T-helper 17 cell (primary cell): ENCODE measurements at places on chromosomes 11 and 22. TPM values are rescaled to one million over a fixed set of nuclear protein-coding genes. Genes with fewer than 3 reads are reported as not detected.

GRCh38 chr11:12768726-12769673 is 94.8 kb downstream of the TEAD1 start:
- DNase-seq: no peak
- peaks cover 25% of the 10 kb centered on the region for H3K27me3 ChIP-seq
- no peak overlapping the region for H3K27ac ChIP-seq
- H3K4me3 ChIP-seq: no peak overlapping the region
- no peaks in the 10 kb centered on the region for H3K36me3 ChIP-seq
- peaks cover 3% of the 10 kb centered on the region for H3K4me1 ChIP-seq

- H3K27me3 ChIP-seq: peaks cover 13% of the 10 kb centered on the region
- DNase-seq: peak; percentile 37
- H3K4me1 ChIP-seq: no peaks in the 10 kb centered on the region
- no peak overlapping the region for H3K4me3 ChIP-seq
- H3K27ac ChIP-seq: no peak overlapping the region
These were observed 42.4 kb downstream of the KCNJ4 start for GRCh38 chr22:38412435-38413084.

The CCDC34 gene
- 1.8 TPM for total RNA-seq

DNA sequence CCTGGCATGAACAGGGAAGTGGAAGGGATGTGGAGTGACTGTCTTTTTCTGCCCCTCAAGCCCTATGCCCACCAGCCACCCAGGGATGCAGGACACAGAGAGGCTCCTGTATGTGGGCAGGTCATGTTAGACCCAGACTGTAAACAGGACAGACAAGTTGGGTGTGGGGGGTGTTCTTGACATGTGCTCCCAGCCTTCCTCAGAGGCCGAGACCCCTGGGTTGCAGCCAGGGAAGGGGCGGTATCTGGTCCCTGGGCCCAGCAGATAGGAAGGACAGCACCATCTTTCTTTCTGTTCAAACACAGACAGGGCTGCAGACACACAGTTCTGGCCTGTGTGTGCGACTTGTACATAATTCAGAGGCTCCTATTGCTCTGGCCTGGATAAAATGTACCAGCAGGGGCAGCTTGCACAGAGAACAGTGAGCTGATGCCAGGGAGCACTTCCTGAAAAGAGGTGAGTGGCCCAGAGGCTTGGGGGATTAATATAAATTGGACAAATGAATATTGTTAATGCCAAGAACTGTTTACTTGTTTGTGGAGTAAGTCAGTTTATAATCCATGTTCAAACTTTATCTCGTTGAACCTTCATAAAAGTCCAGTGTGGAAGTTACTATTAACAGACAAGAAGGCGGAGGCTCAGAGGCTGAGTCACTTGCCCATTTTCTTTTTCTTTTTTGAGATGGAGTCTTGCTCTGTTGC is 16.6 kb downstream of the GDPD5 start:
- peak overlapping the region; percentile 81 for H3K4me3 ChIP-seq
- no peak for DNase-seq
- H3K27me3 ChIP-seq: no peaks in the 10 kb centered on the region
- H3K27ac ChIP-seq: peak overlapping the region; percentile 96
- peaks cover under 1% of the 10 kb centered on the region for H3K36me3 ChIP-seq
- H3K4me1 ChIP-seq: peaks cover 30% of the 10 kb centered on the region

DNA sequence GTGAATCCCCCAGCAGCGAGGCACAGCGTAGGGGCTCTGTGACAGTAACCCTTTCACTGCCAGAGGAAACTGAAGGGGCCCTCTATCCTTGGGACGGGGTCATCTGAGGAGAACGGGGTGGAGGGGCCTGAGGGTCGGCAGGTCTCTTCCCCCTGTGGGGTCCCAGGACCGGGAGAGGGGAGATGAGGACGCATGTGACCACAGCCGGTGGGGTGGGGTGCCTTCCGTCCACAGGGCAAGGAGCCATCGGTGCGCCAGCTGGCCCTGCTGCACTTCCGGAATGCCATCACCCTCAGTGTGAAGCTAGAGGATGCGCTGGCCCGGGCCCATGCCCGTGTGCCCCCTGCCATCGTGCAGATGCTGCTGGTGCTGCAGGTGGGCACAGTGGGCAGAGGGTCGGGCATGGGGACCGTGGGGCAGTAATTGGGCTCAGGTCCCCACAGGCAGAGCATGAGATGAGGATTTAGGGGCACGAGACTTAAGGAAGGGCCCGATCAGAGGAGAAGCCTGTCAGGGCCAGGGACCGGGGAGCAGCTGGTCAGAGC is 20.3 kb upstream of the ARHGAP8 start:
- H3K4me3 ChIP-seq: no peak overlapping the region
- no peak for DNase-seq
- no peaks in the 10 kb centered on the region for H3K4me1 ChIP-seq
- peak overlapping the region; percentile 47 for H3K27ac ChIP-seq
- no peaks in the 10 kb centered on the region for H3K36me3 ChIP-seq
- no peaks in the 10 kb centered on the region for H3K27me3 ChIP-seq

- peaks cover 19% of the 10 kb centered on the region for H3K36me3 ChIP-seq
- peak; percentile 41 for DNase-seq
- H3K27me3 ChIP-seq: no peaks in the 10 kb centered on the region
- peak overlapping the region; percentile 95 for H3K27ac ChIP-seq
- peaks cover 50% of the 10 kb centered on the region for H3K4me1 ChIP-seq
These were observed 29.7 kb upstream of the SORL1-AS1 start for GRCh38 chr11:121482231-121483129.

DNA sequence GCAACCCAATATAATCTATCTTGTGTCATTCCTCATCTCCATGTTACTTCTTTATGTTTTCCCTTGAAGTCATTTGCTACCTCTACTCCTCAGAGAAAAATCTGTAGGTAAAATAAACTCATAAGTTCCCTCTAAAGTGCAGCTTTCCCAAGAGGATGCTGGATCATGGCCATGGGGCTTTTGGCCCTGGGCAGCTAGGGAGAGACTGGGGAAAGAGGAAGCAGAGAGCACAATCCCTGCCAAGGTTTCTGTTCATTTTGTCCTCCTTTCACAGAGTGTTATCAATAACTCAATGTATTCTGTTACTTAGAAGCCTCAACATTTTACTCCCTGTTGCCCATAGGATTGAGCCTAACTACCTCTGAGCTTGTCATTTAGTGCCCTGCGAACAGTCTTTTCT is 9.0 kb downstream of the RNF121 start:
- no peak overlapping the region for H3K27ac ChIP-seq
- peaks cover 26% of the 10 kb centered on the region for H3K4me1 ChIP-seq
- H3K4me3 ChIP-seq: no peak overlapping the region
- no peaks in the 10 kb centered on the region for H3K27me3 ChIP-seq

The VWA5A gene
- 5.4 TPM for total RNA-seq

GRCh38 chr11:5847711-5848110 is 6.0 kb upstream of the OR52E6 start:
- DNase-seq: no peak
- no peaks in the 10 kb centered on the region for H3K4me1 ChIP-seq
- H3K36me3 ChIP-seq: no peaks in the 10 kb centered on the region

The GLYAT gene
- total RNA-seq: not detected

DNA sequence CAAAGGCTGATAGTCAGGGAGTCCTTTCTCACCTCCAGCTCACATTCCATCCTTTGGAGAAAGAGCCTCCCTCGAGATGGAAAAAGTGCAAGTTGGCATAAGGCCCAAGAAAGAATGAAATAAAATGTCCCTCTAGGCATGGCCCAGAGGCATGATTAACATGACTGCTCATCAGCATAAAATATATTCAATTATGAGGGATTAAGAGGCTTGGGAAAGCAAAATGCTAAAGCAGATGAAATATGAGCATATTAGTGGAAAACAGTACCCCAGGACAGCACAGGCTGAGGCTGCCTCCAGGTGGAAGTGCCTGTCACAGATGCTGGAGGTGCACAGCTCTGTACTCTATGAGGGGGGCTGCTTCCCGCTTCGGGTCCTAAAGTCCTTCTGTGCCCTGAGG is 347.8 kb upstream of the PLET1 start:
- no peak overlapping the region for H3K27ac ChIP-seq
- DNase-seq: no peak
- H3K36me3 ChIP-seq: peaks cover 2% of the 10 kb centered on the region
- H3K4me3 ChIP-seq: no peak overlapping the region

- peaks cover 11% of the 10 kb centered on the region for H3K36me3 ChIP-seq
- peaks cover 16% of the 10 kb centered on the region for H3K4me1 ChIP-seq
- peak overlapping the region; percentile 27 for H3K27ac ChIP-seq
These were observed 7.3 kb downstream of the PAX6 start for GRCh38 chr11:31803813-31804311.
